ENCODE measurements at places on chromosomes 12 and 14.

- no peak for DNase-seq
Observed at GRCh38 chr12:67111182-67111581, 158.0 kb upstream of the CAND1 start.

DNA sequence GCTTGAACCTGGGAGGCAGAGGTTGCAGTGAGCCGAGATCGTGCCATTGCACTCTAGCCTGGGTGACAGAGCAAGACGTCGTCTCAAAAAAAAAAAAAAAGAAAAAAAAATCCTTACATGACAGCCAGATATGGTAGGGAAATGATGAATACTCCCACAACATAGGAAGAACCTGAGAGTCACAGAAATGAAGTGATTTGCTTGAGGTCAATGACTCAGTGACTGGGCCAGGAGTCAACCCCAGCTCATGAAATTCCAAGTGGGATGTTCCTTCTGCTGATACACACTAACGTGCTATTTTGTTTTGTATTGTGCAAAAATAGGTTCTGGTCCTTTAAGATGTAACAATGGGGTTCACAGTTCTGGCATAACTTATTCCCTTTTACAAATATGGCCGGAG, 9.0 kb downstream of the RHOF start:
- no peak for DNase-seq

GRCh38 chr12:25896981-25897380, 61.5 kb upstream of the RASSF8 start:
- no peak for DNase-seq

DNA sequence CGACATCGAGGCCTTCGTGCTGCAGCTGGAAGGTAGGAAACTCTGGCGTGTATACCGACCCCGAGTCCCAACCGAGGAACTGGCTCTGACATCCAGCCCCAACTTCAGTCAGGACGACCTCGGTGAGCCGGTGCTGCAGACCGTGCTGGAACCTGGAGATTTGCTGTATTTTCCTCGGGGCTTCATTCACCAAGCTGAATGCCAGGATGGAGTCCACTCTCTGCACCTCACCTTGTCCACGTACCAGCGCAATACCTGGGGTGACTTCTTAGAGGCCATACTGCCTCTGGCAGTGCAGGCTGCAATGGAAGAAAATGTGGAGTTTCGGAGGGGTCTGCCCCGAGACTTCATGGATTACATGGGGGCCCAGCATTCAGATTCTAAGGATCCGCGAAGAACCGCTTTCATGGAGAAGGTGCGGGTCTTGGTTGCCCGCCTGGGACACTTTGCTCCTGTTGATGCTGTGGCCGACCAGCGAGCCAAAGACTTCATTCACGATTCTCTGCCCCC, 1.4 kb downstream of the RIOX1 start:
- DNase-seq = no peak

GRCh38 chr14:53767566-53767965, 189.1 kb downstream of the BMP4 start:
- no peak for DNase-seq

DNA sequence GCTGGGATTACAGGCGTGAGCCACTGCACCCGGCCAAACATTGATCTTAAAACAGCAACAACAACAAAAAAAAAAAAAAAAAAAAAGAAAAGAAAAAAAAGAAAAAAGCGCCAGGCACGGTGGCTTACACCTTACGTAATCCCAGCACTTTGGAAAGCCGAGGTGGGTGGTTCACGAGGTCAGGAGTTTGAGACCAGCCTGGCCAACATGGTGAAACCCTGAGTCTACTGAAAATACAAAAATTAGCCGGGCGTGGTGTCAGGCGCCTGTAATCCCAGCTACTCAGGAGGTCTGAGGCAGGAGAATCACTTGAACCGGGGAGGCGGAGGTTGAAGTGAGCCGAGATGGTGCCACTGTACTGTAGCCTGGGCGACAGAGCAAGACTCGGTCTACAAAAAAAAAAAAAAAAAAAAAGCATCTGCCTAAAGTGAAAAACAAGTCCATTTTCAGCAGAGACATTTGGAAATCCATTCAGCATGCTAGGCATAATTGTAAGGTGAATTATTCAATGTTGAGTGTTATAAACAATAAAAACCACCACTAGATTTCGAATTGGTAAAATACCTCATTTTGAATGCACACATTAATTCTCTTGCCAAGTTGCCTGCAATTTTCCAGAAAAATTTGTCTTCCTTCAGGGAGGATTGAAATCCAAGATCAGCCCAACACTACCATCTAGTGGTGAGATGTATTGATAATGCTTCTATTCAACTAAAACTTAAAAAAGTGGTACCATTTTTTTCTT, 8.0 kb upstream of the CERS5 start:
- no peak for DNase-seq

DNA sequence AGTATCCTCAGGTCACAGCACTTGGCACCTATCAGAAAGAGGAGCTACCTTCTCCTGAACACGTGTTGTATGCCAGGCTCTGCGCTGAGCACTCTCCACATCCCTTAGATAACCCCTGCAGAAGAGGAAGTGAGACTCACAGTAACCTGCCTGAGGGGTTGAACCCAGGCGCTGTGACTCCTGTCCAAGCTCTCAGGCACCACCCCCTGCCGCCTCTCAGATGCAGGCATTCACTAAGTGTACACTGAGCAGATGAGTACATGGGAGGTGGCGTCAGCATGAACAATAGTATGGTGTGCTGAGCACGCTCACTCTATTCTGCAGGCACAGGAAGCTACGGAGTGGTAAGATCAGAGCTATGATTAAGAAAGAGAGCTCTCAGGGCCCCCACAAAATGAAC, 21.0 kb upstream of the RIC8B start:
- DNase-seq = peak; percentile 45

GRCh38 chr14:89889626-89890025, 64.9 kb downstream of the EFCAB11 start:
- no peak for DNase-seq

DNA sequence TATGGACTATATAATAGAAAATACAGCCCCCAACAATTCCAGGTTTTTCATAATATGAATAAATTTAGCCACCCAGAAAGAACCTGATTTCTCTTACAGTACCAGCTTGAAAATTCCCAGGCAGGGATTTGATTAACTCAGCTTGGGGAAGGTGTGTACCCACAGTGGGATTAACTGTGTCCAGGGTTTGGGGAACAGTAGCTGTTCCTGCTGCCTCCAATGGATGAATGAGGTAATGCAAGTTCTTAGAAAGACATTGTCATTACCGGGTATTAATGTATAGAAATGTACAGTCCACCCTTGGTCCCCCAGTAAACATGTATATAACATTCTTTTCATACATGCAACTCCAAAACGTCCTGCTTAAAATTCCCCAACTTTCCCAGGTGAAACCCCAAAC, 115.6 kb downstream of the LRIG3 start:
- no peak for DNase-seq

- DNase-seq = no peak
Observed at GRCh38 chr12:46518729-46519128, 146.2 kb upstream of the SLC38A2 start.

Measured in stimulated activated CD8-positive, alpha-beta memory T cell treated with anti-CD3 and anti-CD28 coated beads, Interleukin-4, amount 100 ng/mL, for 24 hours (primary cell).